ENCODE measurements at places on chromosomes 4 and X.
A peak's percentile ranks its signal among the peaks of the same experiment; 100 is the strongest.

DNA sequence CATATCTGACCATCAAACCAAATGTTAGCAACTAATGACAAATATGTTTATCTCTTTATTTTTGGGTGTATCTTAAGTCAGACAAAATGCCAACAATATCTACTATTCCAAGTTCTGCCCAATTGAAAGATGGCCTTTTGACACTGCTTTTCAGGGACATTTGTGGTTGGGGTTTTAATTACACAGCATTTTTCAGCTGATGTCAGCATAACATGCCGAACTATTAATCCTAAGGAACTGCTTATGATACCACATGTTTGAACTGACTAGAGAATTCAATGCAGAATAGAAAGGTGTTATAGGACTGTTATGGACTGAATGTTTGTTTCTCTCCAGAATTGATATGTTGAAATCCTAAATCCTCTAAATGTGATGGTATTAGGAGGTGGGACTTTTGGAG is 445.1 kb downstream of the TMA16 start:
- no peak for DNase-seq

- no peak for DNase-seq
Observed at GRCh38 chrX:16205840-16206239, 38.6 kb downstream of the MAGEB17 start.

DNA sequence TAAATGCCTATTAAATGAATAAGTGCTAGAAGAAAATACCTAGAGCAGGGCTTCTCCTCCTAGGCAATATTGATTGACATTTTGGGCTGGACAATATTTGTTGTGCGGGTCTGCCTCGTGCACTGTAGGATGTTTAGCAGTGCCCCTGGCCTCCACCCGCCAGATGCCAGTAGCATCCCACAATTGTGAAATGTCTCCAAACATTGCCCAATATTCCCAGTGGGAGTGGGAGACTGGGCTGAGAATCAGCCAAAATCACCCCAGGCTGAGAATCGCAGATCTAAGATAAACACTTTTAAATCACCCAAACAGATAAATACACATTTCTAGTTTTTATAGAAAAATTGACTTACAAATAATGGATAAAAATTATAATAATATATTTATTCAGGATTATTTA is 916.2 kb upstream of the LCORL start:
- DNase-seq = no peak

DNA sequence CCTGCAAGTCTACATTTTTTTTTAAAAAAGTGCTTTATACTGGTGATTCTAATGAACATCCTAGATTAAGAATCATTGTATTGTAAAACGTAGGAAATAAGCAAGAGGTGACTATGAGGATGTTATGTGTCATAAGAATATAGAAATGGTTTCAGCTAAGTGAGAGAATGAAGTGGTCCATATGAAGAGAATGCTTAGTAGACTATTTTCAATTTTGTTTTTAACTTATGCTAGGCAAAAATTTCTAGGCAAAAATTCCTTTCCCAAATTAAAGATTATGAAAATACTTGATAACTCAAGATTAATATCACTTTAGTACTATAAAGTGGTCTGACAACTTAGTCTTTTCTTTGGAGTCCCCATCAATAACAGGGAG is 825 bp downstream of the DYNLT3 start:
- DNase-seq = no peak

GRCh38 chr4:81472281-81473182 is 825 bp upstream of the RASGEF1B start:
- peak; percentile 80 for DNase-seq

GRCh38 chr4:153322791-153323190 is 21.7 kb upstream of the MND1 start:
- no peak for DNase-seq
